Stimulated activated CD4-positive, alpha-beta T cell treated with anti-CD3 and anti-CD28 coated beads, Interleukin-15, amount 100 ng/mL, for 1 hour (primary cell): ENCODE measurements at places on chromosomes 2 and 18.

DNA sequence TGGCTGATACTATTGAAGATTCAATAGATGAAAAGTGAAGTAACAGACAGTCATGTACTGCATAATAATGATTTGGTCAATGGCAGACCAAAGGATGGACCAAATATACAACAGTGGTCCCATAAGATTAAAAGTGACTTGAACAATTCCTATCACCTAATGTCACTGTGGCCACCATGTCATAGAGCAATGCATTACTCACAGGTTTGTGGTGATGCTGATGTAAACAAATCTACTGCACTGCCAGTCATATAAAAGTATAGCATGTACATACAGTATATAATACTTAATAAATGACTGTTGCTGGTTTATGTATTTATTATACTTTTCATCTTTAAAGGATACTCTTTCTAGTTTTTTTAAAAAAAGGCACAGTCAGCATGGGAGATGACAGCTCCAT, 99.9 kb downstream of the USP34 start:
- DNase-seq = no peak

- DNase-seq = no peak
Measured at GRCh38 chr2:53785366-53785765, 1.4 kb downstream of the ASB3 start.

GRCh38 chr2:11562011-11562410, 28.2 kb downstream of the GREB1 start:
- no peak for DNase-seq

GRCh38 chr2:70312560-70312959, 10.7 kb upstream of the FAM136A start:
- no peak for DNase-seq

DNA sequence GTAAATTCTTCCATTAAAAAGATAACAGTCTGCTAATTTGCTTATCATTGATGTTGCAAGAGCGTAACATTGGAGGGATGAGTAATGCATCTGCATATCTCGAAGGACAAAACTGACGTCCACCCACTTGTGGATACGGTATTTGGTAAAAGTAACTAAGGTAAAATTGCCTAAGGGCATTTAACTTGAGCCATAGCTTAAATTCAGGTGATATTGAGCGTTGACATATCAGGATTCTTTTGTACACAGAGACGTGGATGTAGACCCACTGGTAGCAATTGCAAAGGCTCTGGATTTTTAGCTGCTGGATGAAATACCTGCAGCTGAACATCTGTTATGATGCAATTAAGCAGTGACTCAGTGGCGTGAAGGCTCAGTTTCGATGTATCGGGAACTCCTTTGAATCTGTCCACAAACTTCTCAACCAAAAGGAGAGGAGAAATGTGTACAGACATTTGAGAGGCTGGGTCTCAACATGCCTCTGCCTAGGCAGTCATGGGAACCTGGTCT, 119.3 kb downstream of the SPTBN1 start:
- no peak for DNase-seq
